Sigmoid colon (tissue), 7 donors: ENCODE measurements at places on chromosomes 13 and 19.
A peak's percentile ranks its signal among the peaks of the same experiment; 100 is the strongest.

DNA sequence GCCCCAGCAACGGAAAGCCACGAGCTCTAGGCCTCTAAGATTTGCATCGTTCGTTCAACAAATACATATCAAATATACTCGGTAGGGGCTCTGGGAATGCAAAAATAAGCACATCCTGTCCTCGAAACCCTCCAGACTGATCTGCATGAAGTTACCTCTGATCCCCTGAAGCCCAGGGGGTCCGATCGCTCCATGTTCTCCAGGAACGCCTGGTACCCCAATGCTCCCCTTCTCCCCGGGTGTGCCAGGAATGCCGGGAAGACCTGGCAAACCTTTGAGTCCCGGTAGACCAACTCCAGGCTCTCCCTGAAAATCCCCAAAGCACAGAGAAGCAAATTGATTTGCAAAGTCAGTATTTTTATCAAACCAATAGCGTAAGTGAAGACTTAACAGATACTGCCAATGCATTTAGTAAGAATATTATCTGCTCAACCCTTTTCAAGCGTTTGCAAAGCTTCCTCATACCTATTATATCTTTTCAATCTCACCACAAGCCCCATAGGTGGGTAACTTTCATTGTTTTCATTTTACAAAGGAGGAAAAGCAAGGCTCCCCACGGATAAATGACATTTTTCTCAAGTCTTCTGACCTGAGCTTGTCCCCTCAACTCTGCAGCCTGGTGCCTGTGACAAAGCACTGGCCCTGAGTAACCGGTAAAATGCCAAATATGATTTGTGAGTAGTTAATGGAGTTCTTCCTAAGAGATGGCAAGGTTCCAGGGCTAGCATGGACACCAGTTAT, 127.7 kb downstream of the COL4A1 start:
- no peak overlapping the region for H3K27ac ChIP-seq
- H3K27me3 ChIP-seq, result no peaks in the 10 kb centered on the region
- H3K4me1 ChIP-seq, result no peaks in the 10 kb centered on the region
- DNase-seq, result peak; percentile 60
- no peak overlapping the region for H3K4me3 ChIP-seq

GRCh38 chr13:42331009-42331408, 59.1 kb downstream of the AKAP11 start:
- no peaks in the 10 kb centered on the region for H3K27me3 ChIP-seq
- H3K4me1 ChIP-seq, result no peaks in the 10 kb centered on the region
- no peak overlapping the region for H3K27ac ChIP-seq
- no peak for DNase-seq

- H3K36me3 ChIP-seq, result no peaks in the 10 kb centered on the region
- DNase-seq, result peak; percentile 77
- H3K27ac ChIP-seq, result peak overlapping the region; percentile 42
- H3K4me3 ChIP-seq, result no peak overlapping the region
These were observed 182.8 kb downstream of the RGCC start for GRCh38 chr13:41639955-41640780.

- H3K4me1 ChIP-seq, result no peaks in the 10 kb centered on the region
- no peak overlapping the region for H3K4me3 ChIP-seq
- no peak for DNase-seq
- H3K36me3 ChIP-seq, result no peaks in the 10 kb centered on the region
- no peak overlapping the region for H3K27ac ChIP-seq
These were observed 29.0 kb upstream of the WASF3 start for GRCh38 chr13:26528527-26528926.

DNA sequence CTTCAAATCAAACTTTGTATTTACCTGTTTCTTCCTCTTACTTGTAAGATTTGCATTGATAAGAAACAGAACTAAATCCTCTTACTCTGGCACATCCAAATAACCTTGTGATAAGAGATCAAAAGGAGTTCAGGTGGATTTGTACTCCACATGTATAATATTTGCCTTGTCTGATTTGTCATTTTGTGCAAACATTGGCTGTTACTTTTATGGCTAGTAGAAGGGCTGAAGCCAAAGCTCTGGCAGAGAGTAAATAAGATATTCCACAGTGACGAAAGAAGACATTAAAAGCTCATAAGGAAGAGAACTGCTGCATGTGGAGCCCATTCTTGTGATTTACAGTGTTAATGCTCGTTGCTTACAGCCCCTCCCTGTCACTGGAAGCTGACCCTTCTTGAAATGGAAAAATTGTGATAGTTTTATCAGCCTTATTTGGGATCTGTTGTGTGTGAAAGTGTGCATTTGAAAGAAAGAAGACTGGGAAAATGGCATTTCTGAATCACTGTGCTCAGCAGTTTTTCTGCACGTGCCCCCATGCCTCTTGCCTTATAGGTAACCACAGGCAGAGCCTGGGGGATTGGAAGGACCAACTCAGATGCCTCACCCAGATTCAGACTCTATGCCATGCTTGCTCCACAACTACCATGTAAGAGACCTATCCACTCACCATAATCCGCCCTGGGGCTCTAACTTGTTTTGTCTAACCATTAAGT, 68.2 kb downstream of the OXGR1 start:
- no peak overlapping the region for H3K4me3 ChIP-seq
- DNase-seq, result no peak
- no peak overlapping the region for H3K27ac ChIP-seq
- no peaks in the 10 kb centered on the region for H3K27me3 ChIP-seq
- H3K36me3 ChIP-seq, result no peaks in the 10 kb centered on the region
